ENCODE measurements at places on chromosomes 4 and X.

DNA sequence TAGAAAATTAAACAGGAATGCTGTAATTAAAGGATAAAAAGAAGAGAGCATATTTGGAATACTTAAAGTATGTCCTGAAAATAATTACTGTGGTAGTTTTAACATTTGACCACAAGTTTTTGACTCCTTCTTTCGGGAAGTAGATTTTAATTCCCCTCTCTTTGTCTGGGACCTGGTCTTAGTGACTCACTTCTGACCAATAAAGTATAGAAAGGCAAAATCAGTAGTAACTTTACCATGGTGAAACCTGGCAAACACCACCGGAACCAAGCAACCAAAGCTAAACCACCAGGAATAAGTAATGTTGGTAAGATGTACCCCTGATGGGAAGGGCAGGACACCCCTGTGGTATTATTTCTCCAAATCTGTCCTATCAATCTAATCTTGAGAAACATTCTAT is 314.8 kb downstream of the PDHA2 start:
- DNase-seq = no peak

GRCh38 chr4:186765673-186766546 is 42.3 kb upstream of the FAT1 start:
- no peak for DNase-seq

- DNase-seq = no peak
Observed at GRCh38 chr4:148831945-148832344, 389.7 kb upstream of the NR3C2 start.

DNA sequence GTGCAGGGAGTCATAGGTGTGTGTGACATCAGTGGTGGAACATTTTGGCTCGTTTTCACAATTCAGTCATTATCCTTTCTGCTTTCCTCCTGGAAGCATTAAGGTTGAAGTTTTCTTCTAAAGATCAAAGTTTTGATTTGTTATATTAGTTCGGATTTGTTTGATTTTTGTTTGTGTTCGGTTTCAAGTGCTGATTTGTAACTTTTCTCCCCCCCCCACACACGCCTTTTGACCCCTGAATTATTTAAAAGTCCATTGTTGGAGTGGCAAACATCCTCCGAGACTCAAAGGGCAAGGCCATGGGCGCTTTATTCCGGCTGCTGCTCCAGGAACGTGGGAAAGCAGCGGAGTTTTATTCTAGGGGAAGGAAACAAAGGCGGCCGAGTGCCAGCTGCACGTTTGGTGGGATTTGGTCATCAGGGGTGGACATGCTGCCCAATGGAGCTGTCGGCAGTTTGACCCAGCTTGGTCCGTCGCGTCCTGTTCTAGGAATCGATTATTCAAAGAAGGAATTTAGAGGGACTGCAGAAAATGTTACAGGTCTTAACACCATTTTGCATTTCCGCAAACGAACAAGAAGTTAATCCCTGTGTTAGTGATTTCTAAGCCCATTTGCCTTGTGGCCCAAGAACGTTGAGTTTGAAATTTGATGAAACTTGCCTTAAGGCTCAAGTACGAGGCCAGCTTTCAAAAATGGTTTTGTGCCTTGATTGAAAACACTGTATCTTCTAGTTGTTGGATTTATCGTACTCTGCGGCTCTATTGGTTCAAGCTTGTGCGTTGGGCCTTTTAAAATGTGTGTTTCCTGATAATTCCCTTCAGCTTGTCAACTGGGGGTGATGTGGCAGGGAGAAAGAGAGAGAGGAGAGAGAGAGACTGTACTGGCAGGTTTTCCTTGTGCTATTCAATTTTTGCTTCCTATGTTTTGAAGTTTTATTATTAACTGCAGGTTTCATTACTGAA is 565 bp upstream of the ZNF41 start:
- DNase-seq = no peak

DNA sequence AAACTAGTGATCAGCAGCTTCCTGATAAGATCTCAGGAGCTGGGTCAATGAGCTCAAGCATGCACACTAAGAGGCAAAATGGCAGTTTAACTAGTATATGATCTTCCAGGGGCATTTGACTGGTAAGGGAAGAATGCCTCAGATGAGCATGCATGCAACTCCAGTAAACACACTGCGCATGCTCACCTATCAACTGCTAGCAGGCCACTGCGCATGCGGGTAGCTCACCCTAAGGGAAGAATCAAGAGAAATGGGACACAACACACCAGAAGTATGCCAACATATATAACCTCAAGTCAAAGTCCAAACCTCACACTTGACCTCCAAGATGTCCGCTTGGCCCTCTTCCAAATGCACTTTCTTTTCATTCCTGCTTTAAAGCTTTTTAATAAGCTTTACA is 1004.0 kb downstream of the ADGRL3 start:
- DNase-seq = no peak

DNA sequence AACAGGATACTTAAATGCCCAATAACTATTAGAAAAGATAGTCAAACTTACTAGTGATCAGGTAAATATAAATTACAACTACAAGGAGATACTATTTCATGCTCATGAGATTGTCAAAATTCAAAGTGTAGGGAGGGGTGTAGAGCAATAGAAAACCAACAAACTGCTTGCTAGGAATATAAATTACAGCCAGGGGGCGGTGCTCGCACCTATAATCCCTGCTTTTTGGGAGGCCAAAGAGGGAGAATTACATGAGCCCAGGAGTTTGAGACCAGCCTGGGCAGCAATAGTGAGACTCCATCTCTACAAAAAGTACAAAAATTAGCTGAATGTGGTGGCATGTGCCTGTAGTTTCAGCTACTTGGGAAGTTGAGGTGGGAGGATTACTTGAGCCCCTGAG is 556.5 kb upstream of the NR3C2 start:
- no peak for DNase-seq

DNA sequence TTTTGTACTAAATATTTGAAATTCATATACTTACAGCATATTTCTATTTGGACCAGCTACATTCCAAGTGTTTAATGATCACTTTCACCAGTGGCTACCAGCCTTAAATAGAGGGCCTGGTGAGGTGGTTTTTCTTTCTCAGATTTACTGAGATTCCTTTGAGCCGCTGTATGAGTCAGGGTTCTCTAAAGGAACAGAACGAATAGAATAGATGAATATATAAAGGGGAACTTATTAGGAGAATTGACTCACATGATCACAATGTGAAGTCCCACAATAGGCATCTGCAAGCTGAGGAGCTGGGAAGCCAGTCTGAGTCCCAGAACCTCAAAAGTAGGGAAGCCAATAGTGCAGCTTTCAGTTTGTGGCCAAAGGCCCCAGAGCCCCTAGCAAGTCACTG is 146.2 kb upstream of the TLL1 start:
- no peak for DNase-seq

Data from CD4-positive, alpha-beta T cell treated with Interleukin-6 for 4 hours (primary cell).